ENCODE measurements at places on chromosomes 3 and 15. TPM values are rescaled to one million over a fixed set of nuclear protein-coding genes. Genes with fewer than 3 reads are reported as not detected.

DNA sequence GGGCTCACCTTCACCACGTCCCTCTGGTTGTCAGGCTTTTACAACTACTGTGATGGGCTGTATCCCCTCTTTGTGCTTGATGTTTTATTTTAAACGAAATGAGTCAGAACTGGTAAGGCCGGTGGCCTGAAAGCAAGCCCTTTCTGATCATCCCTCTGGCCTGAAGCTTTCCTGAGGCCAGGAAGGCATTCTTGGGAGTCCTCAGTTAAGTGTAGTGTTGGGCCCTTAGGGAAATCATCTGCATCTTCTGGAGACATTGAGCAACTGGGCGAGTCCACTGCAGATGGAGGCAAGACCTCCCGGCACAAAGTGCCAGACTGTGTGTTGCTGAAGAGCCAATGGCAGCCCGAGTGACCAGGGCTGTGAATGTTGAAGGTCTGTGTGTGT is 33.0 kb upstream of the AMOTL2 start:
- peaks cover 78% of the 10 kb centered on the region for H3K27me3 ChIP-seq
- H3K4me3 ChIP-seq: no peak overlapping the region
- H3K27ac ChIP-seq: no peak overlapping the region
- no peak for ATAC-seq
- H3K36me3 ChIP-seq: no peaks in the 10 kb centered on the region
- no peaks in the 10 kb centered on the region for H3K4me1 ChIP-seq

DNA sequence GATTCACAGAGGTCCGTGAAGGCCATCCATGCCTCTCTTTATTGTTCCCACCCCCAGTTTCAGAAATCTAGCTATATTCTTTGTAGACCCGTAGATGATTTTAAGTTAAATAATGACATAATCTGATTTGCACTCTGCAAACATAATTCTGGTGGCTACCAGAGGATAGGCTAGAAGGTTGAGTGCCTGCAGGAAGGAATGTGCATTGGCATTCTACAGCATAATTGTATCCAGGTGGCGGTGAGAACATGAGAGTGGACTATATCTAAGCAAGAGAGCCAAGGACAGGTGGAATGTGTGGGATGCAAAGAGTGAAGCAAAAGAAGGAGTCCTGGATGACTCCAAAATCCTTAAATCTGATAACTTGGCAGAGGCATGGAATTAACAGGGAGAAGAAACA is 298.5 kb upstream of the MME start:
- H3K27me3 ChIP-seq: no peaks in the 10 kb centered on the region
- no peaks in the 10 kb centered on the region for H3K36me3 ChIP-seq
- ATAC-seq: no peak
- no peak overlapping the region for H3K4me3 ChIP-seq

- H3K36me3 ChIP-seq: no peaks in the 10 kb centered on the region
- no peaks in the 10 kb centered on the region for H3K27me3 ChIP-seq
- H3K4me3 ChIP-seq: no peak overlapping the region
- ATAC-seq: no peak
- no peak overlapping the region for H3K27ac ChIP-seq
- H3K4me1 ChIP-seq: no peaks in the 10 kb centered on the region
Observed at GRCh38 chr3:46484911-46485778, 12.6 kb upstream of the RTP3 start.

- no peak for ATAC-seq
- no peaks in the 10 kb centered on the region for H3K36me3 ChIP-seq
- H3K4me3 ChIP-seq: no peak overlapping the region
- H3K4me1 ChIP-seq: no peaks in the 10 kb centered on the region
- H3K27me3 ChIP-seq: no peaks in the 10 kb centered on the region
- no peak overlapping the region for H3K27ac ChIP-seq
Observed at GRCh38 chr3:9117220-9117619, 132.2 kb downstream of the SRGAP3 start.

The UBAP1L gene
- 5.2 TPM for total RNA-seq
